ENCODE measurements at places on chromosomes 7 and 10.

GRCh38 chr7:77537778-77538280 is 734 bp downstream of the PTPN12 start:
- peak; percentile 59 for DNase-seq

DNA sequence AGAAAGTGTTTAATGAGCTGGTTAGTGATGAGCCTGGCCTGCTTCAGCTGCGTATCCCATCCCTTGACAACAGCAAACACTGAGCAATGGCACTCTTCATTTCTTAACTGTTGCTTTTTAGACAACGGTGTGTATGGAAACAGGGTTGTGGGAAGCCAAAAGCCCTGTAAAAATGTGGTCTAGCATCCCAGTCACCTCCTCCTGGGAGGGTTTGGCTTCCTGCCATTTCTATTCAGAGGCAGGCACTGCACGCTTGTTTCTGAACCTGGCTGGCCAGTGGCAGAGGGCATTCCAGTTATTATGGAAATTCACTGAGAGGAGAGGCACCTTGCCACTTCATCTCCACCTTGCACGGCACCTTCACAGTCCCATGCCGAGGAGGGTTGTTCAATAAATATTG is 123.0 kb upstream of the ADARB2 start:
- DNase-seq: no peak

DNA sequence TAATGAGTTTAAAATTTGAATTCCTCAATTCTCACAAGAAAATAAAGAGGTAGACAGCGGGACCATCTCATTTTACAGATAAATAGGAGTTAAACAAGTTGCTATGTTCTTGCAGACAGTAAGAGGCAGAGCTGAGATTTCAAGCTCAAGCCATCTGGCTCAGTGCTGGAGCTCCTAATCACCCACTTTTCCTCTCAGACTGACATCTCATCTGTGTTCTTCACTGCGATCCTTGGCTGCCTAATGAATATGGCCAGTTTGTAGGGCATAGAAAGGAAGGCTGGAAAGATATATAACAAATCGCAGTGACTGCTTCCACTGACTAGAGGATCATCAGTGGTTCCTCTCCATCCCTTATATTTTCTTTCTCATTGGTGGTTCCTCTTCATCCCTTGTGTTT is 151.2 kb downstream of the MPP7 start:
- no peak for DNase-seq

DNA sequence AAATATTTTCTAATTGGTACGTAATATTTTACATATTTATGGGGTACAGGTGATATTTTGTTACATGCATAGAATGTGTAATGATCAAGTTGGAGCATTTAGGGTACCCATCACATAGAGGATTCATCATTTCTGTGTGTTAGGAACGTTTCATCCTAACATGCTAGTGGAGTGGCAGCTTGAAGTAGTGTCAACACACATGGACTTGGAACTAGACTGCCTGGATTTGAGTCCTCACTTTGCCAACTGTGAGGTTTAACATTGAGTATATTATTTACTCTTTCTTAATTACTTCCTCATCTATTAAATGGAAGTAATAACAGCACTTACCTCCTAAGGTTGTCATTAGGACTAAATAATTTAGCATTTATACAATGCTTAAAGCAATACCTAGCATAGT is 241.9 kb downstream of the PLXDC2 start:
- DNase-seq: no peak

DNA sequence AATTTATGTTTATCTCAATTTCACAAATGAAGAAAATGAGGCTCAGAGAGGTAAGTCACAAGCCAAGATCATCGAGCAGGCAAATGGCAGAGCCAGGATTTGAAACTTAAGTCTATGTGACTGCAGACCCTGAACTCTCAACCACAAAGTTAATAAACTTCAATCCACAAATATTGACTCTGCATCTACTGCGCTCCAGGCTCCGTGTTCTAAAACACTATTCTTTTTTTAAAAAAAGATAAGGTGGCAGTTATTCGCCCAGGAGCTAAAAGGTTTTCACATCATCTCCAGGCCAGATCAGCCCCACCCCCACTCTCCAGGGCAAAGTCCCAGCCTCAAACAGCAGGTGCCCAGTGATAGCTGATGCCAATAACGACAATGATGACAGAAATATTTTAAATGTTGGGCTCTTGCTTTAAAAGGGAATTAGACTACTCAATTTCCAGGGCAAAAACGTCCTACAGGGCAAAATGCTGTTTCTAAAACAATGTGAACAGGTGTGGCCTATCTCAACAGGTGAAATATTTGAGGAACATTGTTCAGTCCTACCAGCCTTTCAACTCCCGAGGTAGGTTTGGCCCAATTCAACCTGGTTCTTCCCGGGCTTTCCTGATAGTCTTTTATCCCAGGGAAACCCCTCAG is 85.2 kb downstream of the SORBS1 start:
- DNase-seq: no peak

Data from B cell (primary cell).